ENCODE measurements at places on chromosomes 2 and 18.

- no peak for DNase-seq
Measured at GRCh38 chr2:53559302-53559966, 208.2 kb upstream of the CHAC2 start.

DNA sequence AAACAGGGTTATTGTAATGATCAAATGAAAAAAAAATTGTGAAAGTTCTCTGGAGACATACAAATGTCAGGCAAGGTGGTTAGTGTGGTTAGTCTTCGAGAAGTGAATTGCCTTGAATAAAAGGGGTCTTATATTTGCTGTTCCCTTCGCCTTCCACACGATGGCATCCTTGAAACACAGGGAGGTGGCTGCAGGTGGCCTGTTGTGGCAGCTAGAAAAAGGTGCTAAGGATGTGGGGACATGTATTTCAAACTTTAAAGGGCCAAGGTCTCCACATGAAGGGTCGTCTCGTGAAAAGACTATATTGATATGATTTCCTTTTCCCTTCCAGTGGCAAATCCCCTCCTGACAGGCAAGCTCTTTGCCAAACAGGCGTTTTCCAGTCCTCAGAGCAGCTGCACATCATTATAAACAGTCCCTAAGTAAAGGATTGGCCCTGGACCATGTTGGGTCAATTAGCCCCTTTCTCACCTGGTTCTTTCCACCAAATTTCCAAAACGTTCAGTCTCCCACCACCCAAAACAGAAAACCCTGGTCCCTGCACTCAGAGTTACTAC, 68.5 kb downstream of the COPS8 start:
- DNase-seq, result no peak

DNA sequence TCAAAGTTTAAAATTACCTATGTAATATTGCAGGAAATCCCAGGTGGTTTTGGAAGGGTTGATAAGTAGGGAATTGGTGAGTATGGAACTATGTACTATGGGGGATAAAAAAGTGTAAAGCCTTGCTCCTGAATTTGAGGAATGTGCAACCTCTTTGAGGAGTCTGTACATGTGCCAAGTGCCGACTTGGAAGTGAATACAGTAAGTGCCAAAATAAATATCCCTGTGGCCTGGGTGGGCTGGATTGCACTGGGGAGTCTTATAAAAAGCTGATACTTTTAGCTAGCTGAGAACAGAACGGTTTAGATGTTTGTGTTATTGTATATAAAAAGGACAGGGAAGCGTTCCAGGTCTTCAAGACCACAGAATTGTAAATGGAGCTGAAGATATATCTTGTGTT, 317.1 kb upstream of the LRRTM1 start:
- DNase-seq, result no peak

- DNase-seq, result no peak
Measured at GRCh38 chr2:45391866-45392265, 219.2 kb downstream of the SRBD1 start.

DNA sequence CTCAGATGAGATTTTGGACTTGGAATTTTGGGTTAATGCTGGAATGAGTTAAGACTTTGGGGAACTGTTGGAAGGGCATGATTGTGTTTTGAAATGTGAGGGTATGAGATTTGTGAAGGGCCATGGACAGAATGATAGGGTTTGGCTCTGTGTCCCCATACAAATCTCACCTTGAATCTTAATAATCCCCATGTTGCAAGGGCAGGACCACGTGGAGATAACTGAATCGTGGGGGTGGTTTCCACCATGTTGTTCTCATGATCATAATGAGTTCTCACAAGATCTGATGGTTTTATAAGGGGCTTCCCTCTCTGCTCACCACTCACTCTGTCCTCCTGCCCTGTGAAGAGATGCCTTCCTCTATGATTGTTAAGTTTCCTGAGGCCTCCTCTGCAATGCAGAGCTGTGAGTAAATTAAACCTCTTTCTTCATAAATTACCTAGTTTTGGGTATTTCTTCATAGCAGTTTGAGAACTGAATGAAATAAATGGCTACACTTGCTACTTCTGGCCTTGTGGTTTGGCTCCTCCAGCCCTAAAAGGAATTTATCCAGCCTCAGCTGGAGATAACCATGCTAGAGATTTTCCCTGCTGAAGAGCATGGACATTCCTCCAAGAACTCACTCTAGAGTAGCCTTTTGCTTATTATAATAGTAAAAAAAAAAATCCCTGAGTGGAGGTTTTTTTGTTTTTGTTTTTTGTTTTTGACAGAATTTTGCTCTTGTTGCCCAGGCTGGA, 144.3 kb upstream of the TFPI start:
- DNase-seq, result no peak

GRCh38 chr18:45040879-45041278, 360.2 kb downstream of the SETBP1 start:
- no peak for DNase-seq

- no peak for DNase-seq
Measured at GRCh38 chr2:23683001-23683400, 243.9 kb downstream of the ATAD2B start.

- no peak for DNase-seq
Measured at GRCh38 chr2:128196026-128196425, 105.0 kb downstream of the UGGT1 start.

Data from NCI-H187 (cell line).